BJ (cell line): ENCODE measurements at places on chromosomes 5 and 9. TPM values are rescaled to one million over a fixed set of nuclear protein-coding genes. Genes with fewer than 3 reads are reported as not detected.

DNA sequence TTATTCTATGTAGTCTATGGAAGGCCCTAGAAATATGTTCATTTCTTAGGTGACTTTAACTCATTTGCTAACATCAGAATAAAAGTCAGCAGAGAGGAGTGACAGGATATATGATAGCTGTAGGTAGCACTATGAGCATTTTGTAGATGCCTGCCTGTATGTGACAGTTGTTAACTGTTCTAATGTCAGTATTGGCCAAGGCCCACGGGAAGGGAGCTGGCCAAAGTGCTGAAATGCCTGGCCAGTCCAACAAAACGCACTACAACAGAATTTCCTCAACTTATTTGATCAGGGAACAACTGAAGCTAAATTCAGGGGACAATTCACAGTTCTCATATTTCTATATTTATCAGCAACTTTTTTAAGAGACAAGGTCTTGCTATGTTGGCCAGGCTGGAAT, 20.8 kb downstream of the SV2C start:
- DNase-seq: no peak

- no peak for DNase-seq
These were observed 195.0 kb downstream of the GADD45G start for GRCh38 chr9:89799766-89800165.

- no peak for DNase-seq
These were observed 2.9 kb upstream of the CNTRL start for GRCh38 chr9:121071756-121072421.

- no peak for DNase-seq
These were observed 3.3 kb downstream of the EXOC3 start for GRCh38 chr5:446066-446882.

DNA sequence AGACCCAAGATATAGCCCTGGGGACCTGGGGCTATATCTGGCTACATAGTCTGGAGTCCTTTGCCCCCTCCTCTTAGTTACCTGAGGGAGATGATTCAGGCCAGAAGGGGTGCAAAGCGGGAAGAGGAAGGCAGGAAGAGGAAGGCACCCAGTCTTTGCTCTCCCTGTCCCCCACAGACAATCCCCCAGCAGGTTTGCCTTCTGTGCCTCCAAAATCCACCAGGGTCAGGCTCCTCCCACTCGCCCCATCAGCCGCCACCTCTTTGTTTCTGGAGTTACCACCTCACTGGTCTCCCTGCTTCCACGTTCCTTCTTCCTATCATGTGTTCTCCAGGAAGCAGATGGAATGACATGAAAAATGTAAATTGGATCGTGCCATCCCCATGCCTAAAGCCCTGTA, 31.2 kb upstream of the FABP6 start:
- DNase-seq: no peak

- no peak for DNase-seq
These were observed 1.7 kb downstream of the ALG2 start for GRCh38 chr9:99220011-99220410.

GRCh38 chr5:91175708-91176107, 207.4 kb downstream of the ARRDC3 start:
- DNase-seq: no peak

GRCh38 chr5:93342563-93343061, 238.4 kb downstream of the NR2F1-AS1 start:
- DNase-seq: no peak

DNA sequence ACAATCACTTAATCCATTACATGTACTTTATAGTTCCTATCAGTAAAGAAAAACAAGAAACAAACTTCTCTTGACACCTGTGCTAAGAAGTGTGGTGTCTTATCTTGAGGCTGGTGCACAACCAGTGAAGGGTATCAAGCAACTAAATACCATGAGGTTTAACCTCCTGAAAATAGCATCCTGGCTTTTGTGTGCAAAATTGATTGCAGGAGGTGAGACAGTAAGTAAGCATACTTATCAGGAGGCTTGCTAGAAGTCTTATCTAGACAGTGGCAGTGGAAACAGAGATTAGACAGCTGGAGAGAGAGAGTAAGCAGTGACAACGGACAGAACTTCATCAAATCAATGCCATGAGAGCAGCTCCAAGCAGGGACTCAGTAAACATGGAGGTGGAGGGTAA, 730.3 kb downstream of the DNAH5 start:
- no peak for DNase-seq

DNA sequence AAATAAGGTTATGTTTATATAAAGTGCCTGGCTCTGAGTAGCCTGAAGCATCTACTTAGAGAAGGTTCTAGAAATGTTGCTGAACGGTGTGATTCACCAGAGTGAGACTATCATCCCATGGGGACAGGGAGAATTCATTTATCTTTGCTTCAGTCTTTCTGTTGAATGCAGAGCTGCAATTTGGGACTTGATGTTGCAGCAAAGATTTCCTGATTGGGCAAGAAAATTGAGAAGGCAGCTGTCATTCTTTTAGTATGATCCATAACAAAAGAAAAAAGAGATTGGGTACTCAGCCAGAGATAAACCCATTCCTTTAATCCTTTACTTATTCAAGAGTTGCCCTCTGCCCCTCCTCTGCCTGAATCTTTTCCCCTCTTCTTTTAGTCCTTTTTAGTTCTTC, 456.3 kb upstream of the WWC1 start:
- no peak for DNase-seq

DNA sequence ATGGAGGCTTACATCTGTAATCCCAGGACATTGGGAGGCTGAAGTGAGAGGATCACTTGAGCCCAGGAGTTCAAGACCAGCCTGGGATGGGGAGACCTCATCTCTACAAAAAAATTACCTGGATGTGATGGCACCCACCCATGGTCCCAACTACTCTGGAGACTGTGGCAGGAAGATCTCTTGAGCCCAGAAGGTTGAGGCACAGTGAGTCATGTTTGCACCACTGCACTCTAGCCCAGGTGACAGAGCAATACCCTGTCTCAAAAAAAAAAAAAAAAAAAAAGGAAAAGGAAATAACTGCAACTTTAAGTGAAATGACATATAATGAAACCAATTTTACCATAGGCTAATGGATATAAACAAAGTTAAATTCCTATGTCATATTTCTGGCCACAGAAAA, 152.1 kb upstream of the DHFR start:
- DNase-seq: no peak

GRCh38 chr5:23703940-23704855, 196.8 kb downstream of the PRDM9 start:
- DNase-seq: no peak

DNA sequence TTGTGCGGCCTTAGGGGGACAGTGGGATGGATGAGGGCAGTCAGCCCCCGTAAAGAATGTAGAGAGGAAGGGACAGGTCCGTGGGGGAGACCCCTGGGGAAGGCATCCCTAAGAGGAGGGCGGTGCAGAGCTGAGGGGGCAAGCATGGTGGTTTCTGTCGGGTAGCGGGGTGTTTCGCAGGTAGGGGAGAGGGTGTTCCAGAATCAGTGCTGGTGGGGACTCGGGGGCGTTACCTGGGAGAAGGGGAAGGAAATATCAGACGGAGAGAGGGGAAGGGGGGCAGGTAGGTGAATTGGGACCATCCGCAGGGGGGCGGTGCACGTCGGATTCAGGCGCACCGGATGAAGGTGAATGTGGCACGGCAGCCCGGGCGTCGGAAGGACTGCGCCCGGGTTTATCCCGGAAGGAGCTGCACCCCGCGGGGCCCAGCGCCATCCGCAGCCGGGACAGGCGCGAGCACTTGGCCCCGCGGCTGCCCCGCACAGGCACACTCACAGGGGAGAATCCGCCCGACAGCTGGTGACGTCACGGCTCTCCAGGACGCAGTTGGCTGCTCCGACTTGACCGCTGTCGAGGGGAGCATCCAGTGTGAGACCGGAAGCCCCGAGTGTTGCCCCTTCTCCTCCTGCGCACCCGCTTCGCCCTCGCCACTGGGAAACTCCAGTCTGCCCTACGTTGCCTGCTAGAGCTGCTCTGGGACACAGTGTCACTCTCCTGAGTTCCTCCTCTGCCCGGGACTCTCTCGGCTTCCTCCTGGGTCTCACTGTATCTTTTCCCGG, 1.3 kb downstream of the CD72 start:
- DNase-seq: no peak

DNA sequence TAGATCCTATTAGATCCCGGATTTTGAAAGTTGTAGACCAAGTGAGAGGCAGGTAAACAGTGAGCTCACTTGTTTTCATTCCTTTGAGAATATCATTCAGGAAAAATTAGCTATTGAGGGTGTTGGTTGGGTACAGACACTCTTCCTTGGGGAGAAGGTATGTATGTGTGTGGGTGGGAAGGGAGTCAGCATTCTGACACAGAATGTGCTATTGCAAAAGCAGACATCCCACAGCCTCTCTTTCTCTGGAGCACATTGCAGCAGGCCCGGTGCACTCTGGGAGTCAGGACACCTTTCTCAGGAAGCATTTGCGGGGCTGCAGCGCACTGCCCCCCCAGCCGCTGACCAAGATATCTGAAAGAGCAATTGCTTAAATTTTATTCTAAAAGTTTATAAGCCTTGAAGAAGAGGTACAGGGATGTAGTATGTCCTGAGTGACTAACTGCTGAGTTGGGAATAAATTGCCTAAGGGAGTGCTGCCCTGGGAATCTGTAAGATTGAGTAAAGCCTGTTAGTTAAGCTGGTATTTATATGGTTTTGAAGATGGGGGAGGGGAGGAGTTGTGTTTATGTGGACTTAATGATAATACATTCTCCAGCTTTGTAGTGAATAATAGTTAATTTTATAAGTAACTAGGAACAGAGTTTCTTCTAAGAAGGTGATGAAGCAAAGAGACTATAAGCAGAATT, 5.2 kb downstream of the TNFAIP8 start:
- DNase-seq: no peak

DNA sequence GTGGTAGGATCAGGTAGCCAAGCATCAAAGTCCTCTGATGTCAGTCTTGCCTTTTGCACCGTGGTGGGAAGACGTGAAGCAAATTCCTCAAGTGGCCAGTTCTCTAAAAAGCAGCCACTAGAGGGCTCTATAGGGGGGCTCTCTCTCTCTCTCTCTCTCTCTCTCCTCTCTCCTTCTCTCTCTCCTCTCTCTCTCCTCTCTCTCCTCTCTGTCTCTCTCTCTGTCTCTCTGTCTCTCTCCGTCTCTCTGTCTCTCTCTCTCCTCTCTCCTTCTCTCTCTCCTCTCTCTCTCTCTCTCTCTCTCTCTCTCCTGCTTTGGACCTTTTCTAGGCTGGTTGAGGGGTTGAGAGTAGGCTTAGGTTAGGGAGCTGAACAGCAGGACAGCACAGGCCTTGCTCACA, 13.9 kb upstream of the OSMR start:
- no peak for DNase-seq

- DNase-seq: no peak
These were observed 72.0 kb upstream of the IL12B start for GRCh38 chr5:159402311-159402710.

- no peak for DNase-seq
These were observed 222.3 kb upstream of the KIF2A start for GRCh38 chr5:62083661-62084060.

DNA sequence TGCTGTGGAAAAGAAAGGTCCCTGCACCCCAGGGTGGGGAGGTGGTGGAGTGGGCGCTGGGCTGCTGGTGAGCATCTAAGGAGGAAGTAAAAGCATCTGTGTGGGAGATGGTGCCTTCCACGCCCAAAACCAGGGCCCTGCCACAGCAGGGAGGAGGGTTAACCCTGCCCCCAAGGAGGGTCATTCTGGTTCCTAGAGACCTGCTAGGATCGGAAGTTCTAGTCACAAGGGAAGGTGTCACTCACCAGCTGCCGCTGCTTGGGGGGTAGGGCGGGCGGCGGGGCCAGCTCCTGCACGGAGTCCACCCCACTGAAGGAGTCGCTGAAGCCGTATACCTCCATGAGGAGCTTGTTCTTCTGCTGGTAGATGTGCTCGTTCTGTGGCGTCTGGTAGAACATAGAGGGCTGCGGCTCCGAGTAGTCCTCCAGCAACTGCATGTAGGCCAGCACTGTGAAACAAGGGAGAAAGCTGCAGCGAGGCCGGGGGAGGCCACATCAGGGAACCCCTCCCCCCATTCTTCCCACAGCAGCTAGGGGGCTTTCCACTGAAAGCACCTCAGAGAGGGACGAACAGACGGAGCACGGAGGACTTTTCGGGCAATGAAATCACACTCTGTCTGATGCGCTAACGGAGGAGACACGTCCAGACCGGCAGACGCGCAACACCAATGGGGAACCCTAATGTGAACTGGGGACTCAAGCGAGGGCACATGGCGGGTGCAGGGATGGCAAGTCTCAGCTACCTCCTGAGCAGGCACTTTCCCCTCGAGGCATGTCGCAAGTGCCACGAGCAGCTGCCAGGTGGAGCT, 76.4 kb downstream of the PRRT1B start:
- DNase-seq: no peak

DNA sequence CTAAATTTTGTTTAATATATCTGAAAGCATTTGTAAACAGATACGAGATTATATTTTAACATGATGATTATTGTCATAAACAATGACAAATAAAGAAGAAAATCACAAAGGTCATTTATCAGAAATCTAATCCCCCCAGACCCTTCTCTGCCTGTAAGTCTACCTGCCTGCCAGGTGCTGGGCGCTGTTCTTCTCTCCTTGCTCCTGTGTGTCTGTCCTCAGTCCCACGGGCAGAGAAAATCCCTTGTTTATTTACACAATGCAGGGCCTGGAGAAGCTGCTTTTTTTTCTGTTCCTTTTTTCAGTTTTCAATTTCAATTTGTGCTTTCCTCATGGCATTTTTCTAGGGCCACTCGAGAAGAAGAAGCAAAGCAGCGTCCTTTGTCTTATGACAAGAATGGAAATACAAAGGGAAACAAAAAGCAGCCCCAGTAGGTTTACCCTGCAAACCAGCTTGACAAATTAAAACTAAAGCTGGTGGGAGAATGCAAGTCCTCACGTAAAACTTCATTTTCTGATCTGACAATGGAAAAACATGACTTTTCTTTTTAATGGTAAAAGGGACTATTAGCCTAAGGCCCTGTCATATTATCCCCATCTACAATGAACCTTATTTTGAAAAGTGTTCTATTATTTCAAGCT, 282.4 kb upstream of the KLF9 start:
- no peak for DNase-seq

DNA sequence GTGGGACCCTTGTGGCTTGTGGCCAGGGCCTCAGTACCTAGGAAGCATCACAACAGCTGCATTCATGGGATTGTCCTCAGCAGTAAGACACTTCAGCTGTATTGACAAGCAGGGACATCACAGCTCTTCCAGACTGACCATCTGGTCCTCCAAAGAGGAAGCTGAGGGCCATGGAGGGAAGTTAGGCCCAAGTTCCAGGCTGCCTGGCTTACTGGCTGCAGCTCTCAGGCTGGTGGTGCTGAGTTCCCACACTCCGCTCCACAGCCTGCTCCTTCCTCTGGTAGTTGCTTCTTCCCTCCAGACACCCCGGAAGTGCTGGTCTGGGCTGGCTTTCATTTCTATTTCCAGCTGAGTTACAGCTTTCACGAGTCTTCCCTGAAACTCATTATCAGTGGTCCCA, 5.7 kb upstream of the STING1 start:
- no peak for DNase-seq

- DNase-seq: no peak
These were observed 107.6 kb downstream of the ADRB2 start for GRCh38 chr5:148933903-148934432.

The ACOT12 gene
- polyA plus RNA-seq: 0.18 TPM in 1 of 2 replicates, not detected in the other

The POLE3 gene
- 29.3 and 47.3 TPM in 2 replicates for polyA plus RNA-seq

The SLC1A1 gene
- 6.4 and 8.8 TPM in 2 replicates for polyA plus RNA-seq

The SPATA9 gene
- 0.53 and 1.0 TPM in 2 replicates for polyA plus RNA-seq

The SURF1 gene
- 36.0 and 46.1 TPM in 2 replicates for polyA plus RNA-seq

The ASPN gene
- 3.4 and 8.2 TPM in 2 replicates for polyA plus RNA-seq

The SYNPO gene
- polyA plus RNA-seq: 4.8 and 8.4 TPM in 2 replicates

The PDZD2 gene
- polyA plus RNA-seq: 0.06 TPM in 1 of 2 replicates, not detected in the other

The TEX48 gene
- polyA plus RNA-seq: not detected in 2 replicates

The FOXD4L5 gene
- not detected in 2 replicates for polyA plus RNA-seq

The BTNL8 gene
- not detected in 2 replicates for polyA plus RNA-seq
